ENCODE measurements at places on chromosomes 1 and 21.
A peak's percentile ranks its signal among the peaks of the same experiment; 100 is the strongest.

- DNase-seq: peak; percentile 68
Observed at GRCh38 chr1:115031595-115031994, 2.0 kb downstream of the TSHB start.

- DNase-seq: no peak
Observed at GRCh38 chr1:157240495-157241184, 102.4 kb upstream of the ETV3 start.

GRCh38 chr1:24329331-24329730, 10.2 kb downstream of the GRHL3 start:
- DNase-seq: no peak

- DNase-seq: no peak
Observed at GRCh38 chr1:237921306-237921705, 30.6 kb upstream of the ZP4 start.

GRCh38 chr1:211638246-211638645, 37.2 kb downstream of the NEK2 start:
- no peak for DNase-seq

DNA sequence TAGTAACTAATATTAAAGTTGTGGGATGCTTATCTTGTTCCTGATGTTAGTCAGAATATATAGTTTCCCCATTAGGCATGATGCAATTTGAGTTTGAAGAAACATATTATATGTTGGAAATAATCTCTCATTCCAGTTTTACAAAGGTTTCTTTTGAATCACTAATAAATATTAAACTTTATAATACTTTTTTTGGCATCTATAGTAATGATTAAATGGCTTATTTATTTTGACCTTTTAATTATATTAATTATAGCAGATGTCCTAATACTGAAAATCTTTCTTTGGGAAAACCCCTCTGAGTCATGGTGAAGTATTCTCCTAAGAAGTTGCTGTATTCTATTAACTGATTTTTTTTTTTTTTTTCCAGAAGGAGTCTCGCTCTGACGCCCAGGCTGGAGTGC, 28.5 kb upstream of the PTGS2 start:
- no peak for DNase-seq

- no peak for DNase-seq
Observed at GRCh38 chr1:15736038-15736891, at the start of gene SLC25A34. Gene SLC25A34 (plus strand): TSS chr1:15736258. CDS start chr1:15736486, 228 bp downstream.

GRCh38 chr1:98981917-98982513, 22.6 kb downstream of the PLPPR5 start:
- peak; percentile 46 for DNase-seq

- no peak for DNase-seq
Observed at GRCh38 chr1:64701071-64701470, 43.8 kb upstream of the RAVER2 start.

DNA sequence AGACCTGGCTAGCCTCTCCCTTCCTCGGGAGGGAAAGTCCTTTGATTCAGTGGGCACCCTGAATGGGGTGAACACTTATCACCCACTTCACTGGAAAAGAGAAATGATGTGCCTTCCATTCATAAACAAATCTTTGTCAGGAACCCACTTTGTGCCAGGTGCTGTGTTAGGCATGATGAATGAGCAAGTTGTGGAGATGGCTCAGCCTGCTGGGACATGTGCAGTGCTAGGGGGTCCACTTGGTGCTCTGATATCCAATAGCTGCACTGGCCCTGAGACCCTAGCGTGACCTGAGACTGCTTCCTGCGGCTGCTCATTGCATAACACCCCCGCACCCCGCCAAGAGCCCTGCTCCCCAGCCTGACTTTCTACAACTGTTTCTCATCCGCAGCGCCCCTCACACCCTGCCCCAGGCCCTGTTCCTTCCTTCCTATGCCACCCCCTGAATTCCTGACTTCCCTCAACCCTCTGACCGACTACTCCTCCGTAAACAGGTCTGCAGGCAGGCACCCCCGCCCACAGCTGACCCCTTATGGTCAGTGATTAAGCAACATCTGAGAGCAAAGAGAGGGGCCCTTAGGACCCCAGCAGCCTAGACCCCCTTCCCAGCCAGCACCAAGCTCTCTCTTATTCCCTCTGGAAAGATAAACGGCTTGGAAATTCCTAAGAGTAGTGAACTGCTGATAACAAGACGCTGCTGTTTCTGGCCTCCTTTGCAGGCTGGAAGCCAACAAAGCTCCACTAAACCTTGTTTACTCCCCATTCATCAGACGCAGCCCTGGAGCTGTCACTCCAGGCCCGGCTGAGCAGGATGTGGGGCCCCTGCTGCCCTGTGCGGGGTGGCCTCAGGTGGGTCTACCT, 12.9 kb downstream of the CSRP1 start:
- DNase-seq: no peak

- no peak for DNase-seq
Observed at GRCh38 chr1:2459757-2460156, 16.3 kb upstream of the PLCH2 start.

DNA sequence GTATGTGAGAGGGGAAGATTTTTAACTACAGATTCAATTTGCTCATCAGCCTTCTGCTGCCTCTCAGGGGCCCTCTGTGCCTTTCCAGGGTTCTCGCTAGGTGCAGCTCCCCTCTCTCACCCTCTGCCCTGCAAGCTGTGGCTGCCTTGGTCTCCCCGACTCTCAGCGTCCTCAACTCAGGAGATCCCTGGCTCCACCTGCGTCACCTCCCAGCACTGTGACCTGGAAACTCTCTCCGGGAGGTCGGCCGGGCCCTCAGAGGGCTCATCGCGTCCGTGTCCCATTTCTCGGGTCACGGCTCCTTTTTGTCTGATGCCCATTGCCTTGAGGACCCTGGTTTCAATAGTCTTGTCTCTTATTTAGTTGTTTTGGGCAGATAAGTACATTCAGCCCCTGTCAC, 63.5 kb upstream of the ADARB1 start:
- DNase-seq: no peak

DNA sequence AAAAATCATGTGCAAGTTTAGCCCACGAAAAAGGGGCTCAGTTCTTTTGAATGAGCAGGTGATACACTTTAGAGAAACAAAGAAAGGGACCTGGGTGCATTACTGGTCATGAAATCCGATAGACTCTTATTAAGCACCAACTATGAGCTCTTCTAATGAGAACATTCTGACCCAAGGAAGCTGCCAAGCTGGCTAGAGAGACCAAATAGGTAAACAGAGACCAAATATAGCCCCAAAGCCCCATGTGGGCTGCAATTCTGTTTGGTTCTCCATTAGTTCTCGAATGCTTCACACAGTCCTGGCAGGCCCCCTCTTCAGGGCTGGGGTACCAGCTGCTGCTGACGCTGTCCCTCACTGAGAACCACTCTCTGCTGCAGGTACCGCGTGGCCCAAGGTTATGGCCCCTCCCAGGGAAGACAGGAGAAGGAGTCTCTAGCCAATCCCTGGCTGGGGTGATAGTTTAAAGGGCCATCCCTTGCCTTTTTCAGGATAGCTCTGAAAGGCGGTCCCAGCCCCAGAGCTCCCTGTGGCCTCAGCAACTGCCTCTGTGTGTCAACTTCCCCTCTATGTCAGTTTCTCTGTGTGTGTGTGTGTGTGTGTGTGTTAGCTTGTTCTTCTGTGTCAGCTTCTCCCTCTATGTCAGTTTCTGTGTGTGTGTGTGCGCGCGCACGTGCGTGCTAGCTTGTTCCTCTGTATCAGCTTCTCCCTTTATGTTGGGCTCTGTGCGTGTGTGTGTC, 7.1 kb upstream of the UBXN10 start:
- no peak for DNase-seq

DNA sequence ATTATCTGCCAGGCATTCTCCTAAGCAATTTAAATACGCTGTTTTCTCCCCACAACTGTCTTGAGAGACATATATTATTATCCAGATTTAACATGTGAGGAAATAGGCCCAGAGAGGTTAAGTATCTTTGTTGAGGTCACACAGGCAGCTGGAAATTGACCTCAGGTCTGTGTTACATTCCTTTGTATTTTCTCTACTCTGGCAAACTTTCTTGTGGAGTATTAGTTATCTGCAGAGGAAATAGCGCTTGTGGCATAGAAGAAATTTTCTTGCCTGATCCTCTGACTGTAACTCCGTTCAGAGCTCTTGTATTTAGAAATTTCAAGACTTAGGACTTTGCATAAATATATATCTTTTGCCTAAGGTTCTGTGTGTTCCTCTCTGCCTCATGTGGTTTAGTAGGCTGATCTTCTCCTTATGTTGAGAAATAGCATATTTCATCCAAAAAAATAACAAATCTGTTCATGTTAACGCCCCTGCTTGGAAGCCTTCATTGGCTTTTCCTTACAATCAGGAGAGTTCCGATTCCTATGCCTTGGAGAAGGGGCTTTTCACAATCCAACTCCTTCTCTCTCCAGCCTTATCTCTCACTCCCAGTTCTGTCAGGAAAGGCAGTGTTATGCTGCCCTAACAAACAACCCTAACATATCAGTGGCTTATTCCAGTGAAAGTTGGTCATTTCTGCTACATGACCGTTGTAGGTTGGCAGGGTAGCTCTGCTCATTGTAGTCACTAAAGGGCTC, 2.5 kb upstream of the JUN start:
- DNase-seq: peak; percentile 74

DNA sequence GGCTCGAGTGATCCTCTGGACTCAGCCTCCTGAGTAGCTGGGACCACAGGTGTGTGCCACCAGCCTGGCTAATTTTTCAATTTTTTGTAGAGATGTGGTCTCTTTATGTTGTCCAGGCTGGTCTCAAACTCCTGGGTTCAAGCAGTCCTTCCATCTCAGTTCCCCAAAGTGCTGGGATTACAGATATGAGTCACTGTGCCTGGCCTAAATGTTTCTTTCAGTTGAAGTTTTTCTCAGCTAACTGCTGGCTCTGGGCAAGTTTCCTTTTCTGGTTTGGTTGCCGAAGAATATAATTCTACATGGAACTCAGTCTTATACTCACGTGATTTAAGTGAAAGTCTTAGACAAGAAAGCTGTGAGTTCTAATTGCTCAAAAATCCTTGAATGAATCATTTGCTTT, 57.0 kb downstream of the SASS6 start:
- DNase-seq: peak; percentile 10

DNA sequence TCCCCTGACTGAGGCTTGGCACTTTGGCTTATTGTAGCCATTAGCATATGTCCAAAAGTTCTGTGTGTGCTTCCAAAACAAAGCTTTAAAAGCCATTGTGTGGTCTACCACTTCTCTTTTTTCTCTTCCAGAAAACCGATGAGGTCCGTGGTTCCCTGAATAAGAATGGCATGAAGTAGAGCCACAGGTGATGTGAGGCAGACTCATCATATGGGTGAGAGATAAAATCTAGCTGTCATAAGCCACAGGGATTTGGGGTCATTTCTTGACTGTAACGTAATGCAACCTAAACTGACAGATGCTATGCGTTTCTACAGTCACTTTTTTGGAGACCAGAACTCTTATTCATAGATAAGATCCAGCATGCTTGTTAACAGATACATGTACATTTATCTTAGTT, 7.0 kb upstream of the GREM2 start:
- no peak for DNase-seq

DNA sequence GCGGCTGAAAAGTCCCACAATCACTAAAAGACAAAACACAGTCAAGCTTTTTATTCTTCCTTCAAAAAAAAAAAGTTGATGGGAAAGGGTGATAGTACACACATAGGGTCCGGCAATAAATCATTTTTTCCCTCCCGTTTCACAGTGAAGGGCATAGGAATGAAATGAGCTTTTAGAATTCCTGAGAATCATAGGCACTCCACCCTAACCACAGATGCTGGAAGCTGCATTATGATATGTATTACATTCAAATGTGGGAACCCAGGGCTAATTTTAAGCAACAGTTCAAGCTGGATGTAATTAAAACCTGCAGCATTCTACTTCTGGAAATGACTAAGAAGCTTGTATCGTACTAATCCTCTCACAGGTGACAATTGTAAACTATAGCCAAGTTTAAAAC, 75.7 kb upstream of the KCNJ15 start:
- DNase-seq: peak; percentile 33

- no peak for DNase-seq
Observed at GRCh38 chr1:25528881-25529517, 14.4 kb upstream of the LDLRAP1 start.

DNA sequence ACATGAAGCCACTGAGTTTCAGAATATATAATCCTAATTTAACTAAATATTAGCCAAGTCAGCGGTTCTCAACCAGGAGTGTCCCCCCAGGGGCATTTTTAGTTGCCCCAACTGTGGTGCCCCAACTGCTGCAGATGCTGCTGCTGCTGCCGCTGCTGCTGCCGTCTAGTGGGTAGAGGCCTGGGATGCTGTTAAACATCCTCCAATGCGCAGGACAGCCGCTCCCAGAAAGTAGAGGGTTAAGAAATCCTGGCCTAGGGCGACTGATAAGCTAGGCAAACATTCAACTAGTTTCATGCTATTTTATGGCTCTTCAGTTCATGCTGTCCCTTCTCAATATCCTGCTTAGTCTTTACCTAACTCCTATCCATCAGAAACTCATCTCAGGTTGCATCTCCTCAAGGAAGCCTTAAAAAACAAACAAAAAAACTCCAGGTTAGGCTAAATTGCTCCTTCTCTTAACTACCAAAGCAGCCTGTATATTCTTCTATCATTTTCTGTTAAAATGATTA, 9.9 kb upstream of the DCAF6 start:
- no peak for DNase-seq

- peak; percentile 30 for DNase-seq
Observed at GRCh38 chr1:32485554-32486255, 20.8 kb downstream of the ZBTB8B start.

GRCh38 chr1:76317299-76317900, 242.9 kb downstream of the ST6GALNAC3 start:
- DNase-seq: no peak

GRCh38 chr1:116929961-116930592, 20.4 kb downstream of the PTGFRN start:
- DNase-seq: no peak

DNA sequence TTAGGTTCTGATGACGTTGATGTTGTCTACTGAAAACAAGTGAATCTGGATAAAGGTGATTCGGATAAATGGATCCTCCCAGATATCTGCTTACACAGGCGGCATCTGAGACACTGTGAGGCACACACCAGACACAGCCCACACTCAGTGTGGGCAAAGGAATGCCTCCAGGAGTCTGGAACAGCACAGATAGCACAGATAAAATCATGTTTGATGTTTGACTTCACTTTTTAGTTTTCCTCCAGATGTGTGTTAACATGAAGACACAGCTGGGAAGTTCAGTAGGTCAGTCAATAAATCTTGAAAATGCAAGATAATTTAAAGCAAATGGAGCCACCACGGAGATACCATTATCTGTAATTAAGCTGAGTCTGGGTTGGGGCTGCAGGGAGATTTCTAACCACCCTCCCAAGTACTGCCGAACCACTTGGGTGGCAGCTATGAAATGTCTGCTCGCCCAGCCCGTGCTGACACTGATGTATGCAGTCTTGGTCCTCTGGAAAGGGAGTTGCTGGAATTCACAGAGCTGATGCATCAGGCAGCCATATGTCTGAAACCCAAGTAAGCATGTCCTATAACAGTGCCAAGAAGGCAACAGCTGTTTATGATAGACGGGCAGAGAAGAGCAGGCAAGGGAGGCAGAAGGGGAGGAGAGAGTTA, 11.7 kb downstream of the CAPN9 start:
- peak; percentile 71 for DNase-seq

GRCh38 chr1:156402331-156403020, 33.5 kb downstream of the RHBG start:
- no peak for DNase-seq

- no peak for DNase-seq
Observed at GRCh38 chr1:26307363-26307781, 936 bp upstream of the UBXN11 start.
